Mammary microvascular endothelial cell (primary cell): ENCODE measurements at places on chromosomes 2 and 18. TPM values are rescaled to one million over a fixed set of nuclear protein-coding genes. Genes with fewer than 3 reads are reported as not detected.

Gene CYS1
- total RNA-seq = 1.3 TPM in 1 of 2 replicates, not detected in the other

Gene CAPN10
- 17.9 and 23.1 TPM in 2 replicates for total RNA-seq

Gene GCFC2
- total RNA-seq = 25.0 and 29.0 TPM in 2 replicates

Gene ABCG8
- not detected in 2 replicates for total RNA-seq

Gene TUBA3E
- total RNA-seq = not detected in 2 replicates

Gene AGXT
- total RNA-seq = not detected in 2 replicates

Gene DHRS9
- not detected in 2 replicates for total RNA-seq

Gene STAT4
- total RNA-seq = 0.27 TPM in 1 of 2 replicates, not detected in the other

Gene ATP6V1B1
- 5.8 TPM in 1 of 2 replicates, not detected in the other for total RNA-seq

Gene LOXL3
- 0.27 and 0.94 TPM in 2 replicates for total RNA-seq

Gene DSC3
- 0.10 and 0.13 TPM in 2 replicates for total RNA-seq

Gene KIF5C
- total RNA-seq = 0.25 and 0.33 TPM in 2 replicates

Gene PLCD4
- total RNA-seq = 0.60 and 1.2 TPM in 2 replicates

Gene SCLY
- 22.4 and 24.3 TPM in 2 replicates for total RNA-seq

Gene GRP
- not detected in 2 replicates for total RNA-seq

Gene CPLX4
- total RNA-seq = not detected in 2 replicates

Gene COLEC12
- 1.7 TPM in 2 replicates for total RNA-seq

Gene CPO
- not detected in 2 replicates for total RNA-seq

Gene CRYBA2
- total RNA-seq = not detected in 2 replicates

Gene GREB1
- 0.13 and 0.34 TPM in 2 replicates for total RNA-seq

Gene DPP4
- total RNA-seq = 20.2 and 20.3 TPM in 2 replicates

Gene ATL2
- 25.9 and 32.1 TPM in 2 replicates for total RNA-seq

Gene ABCG5
- not detected in 2 replicates for total RNA-seq

Gene HOXD12
- not detected in 2 replicates for total RNA-seq

Gene ARHGAP25
- total RNA-seq = 10.7 and 11.8 TPM in 2 replicates

Gene SLC9A4
- not detected in 2 replicates for total RNA-seq

Gene ZNF2
- 1.5 and 1.8 TPM in 2 replicates for total RNA-seq

Gene DYNAP
- total RNA-seq = not detected in 2 replicates

Gene HJURP
- total RNA-seq = 22.8 and 22.9 TPM in 2 replicates

Gene FEV
- total RNA-seq = not detected in 2 replicates
